Tibial nerve (tissue), 4 donors: ENCODE measurements at places on chromosomes 7 and 10. TPM values are rescaled to one million over a fixed set of nuclear protein-coding genes. Genes with fewer than 3 reads are reported as not detected.

POU6F2 gene
- total RNA-seq, result 0.21 TPM

GJD4 gene
- total RNA-seq, result not detected

SPDYE2 gene
- not detected for total RNA-seq

ABCC2 gene
- 23.7 TPM for total RNA-seq

CFAP70 gene
- total RNA-seq, result 14.9 TPM

CH25H gene
- 0.78 TPM for total RNA-seq

ICA1 gene
- total RNA-seq, result 12.8 TPM

BICC1 gene
- 28.8 TPM for total RNA-seq
